ENCODE measurements at places on chromosomes 3 and 15. TPM values are rescaled to one million over a fixed set of nuclear protein-coding genes. Genes with fewer than 3 reads are reported as not detected.

Gene ALDH1A3
- total RNA-seq: 19.8 TPM

Gene RAB5A
- total RNA-seq: 34.1 TPM

Gene TM4SF1
- 118 TPM for total RNA-seq

Gene AMT
- 12.5 TPM for total RNA-seq

Gene CRYBG3
- total RNA-seq: 17.4 TPM

Gene DZIP3
- total RNA-seq: 8.8 TPM

Gene ADGRG7
- total RNA-seq: 0.21 TPM

Gene GMNC
- total RNA-seq: 0.88 TPM

Gene AADACL2
- not detected for total RNA-seq

Gene DNAH1
- total RNA-seq: 5.9 TPM

Gene CFAP44
- total RNA-seq: 11.0 TPM

Gene SGO1
- not detected for total RNA-seq

Gene SERPINI2
- total RNA-seq: not detected

Gene CACNA2D3
- 0.83 TPM for total RNA-seq

Gene PRSS50
- 0.21 TPM for total RNA-seq

Gene CMTM6
- total RNA-seq: 12.8 TPM

Gene EFHB
- total RNA-seq: under 0.01 TPM

Gene TAGLN3
- total RNA-seq: 0.48 TPM

Gene EAF2
- 0.88 TPM for total RNA-seq

Gene P2RY12
- total RNA-seq: not detected

Gene CEMIP
- total RNA-seq: under 0.01 TPM

Gene FANCD2OS
- not detected for total RNA-seq

Gene GALNT15
- total RNA-seq: 71.5 TPM

Gene SYNPR
- not detected for total RNA-seq

- DNase-seq: no peak
These were observed 500.6 kb upstream of the GOLIM4 start for GRCh38 chr3:168596175-168596823.

DNA sequence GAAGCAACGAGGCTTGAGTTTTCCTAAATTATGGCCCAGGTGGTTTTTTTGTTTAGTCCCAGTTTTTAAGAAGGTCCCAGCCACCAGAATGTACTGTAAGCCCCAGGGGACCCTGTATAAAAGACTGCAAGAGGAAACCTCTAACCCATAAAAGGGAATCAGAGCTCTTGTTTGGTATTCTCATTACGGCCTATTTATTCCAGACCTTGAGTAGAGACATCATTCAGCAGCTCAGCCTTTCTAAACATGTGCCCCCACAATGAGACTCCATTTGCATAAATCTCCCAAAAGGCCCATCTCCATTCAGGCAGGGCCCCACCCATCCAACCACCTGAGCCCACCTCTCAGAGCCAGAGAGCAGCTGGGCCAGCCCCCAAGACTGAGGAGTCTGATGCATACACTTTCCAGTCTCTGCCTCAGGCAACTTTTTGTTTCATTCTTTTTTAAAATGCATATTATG lies 25.7 kb downstream of the ZDHHC3 start:
- no peak for DNase-seq

GRCh38 chr3:188786424-188786823 lies 385.3 kb upstream of the TPRG1 start:
- no peak for DNase-seq

- no peak for DNase-seq
These were observed 2.5 kb upstream of the ANKRD28 start for GRCh38 chr3:15800327-15800726.

DNA sequence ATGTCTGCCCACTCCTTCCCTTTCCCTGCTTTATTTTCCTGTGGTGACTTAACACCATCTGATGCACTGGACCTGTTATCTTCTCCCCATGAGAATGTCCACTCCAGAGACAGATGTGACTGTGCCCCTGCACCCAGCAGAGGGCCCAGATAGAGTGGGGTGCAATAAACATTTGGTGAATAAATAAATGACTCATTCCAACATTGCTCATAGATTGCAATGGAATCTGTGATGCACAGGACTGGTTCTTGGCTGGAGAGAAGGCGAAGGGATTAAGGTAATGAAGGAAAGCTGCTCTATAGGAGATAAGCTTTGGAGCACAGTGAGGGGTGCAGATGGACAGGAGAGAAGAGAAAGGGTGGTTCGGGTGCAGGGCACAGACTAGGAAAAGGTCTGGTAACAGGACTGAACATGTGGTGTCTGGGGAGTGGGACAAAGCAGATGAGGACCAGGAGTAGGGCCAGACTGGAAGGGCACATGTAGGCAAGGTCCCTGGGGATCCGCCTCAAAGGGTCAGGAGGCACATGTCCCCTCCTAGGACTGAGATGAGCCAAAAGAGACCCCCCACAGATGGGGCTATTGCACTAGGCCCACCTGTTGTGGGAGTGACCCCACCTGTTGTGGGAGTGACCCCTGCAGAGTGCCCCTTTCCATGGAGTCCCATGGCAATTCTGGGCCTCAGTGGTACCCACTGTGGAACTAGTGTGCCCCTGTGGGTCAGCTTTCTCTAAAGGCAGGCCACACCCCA lies 17.5 kb upstream of the POC1A start:
- DNase-seq: no peak

DNA sequence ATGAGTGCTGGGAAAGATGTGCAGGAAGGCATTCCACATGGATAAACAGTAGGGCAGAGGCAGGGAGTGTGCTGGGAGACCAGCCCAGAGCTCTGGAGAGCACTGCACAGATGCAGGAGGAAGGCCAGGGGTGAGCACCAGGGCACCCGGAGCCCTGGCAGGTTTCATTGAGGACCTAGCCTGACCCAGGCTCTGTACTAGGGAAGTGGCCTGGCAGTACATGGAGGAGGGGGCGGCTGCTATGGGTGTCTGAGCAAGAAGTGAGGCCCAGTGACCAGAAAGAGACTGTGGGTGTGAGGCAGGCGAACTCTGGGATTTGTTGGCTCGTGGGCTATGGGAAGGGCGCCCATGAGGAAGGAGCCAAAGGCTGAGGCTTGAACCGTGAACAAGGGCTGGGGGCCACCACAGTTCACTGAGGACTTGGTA lies 139.1 kb downstream of the DNAJB8 start:
- DNase-seq: no peak

DNA sequence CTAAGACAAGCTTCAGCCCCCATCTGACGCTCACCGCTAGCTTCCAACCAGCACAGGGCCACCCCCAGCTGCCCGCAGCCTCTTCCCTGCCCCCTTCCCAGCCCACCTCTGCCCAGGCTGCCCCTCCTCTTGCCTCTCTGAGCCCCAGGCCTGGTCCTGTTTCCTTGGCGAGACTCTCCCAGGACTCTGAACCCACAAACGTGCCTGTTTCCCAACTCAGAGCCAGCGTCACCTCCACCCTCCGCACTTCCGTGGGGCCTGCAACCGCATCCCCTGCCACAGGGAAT lies 35.0 kb downstream of the ZXDC start:
- no peak for DNase-seq

GRCh38 chr3:28912120-28912885 lies 368.6 kb upstream of the RBMS3 start:
- DNase-seq: no peak

- DNase-seq: no peak
These were observed 26.6 kb upstream of the PLAAT1 start for GRCh38 chr3:193214445-193214844.

- DNase-seq: no peak
These were observed 17.9 kb upstream of the UACA start for GRCh38 chr15:70781236-70781635.

GRCh38 chr15:62173215-62173614 lies 8.1 kb upstream of the C2CD4B start:
- peak; percentile 66 for DNase-seq

- no peak for DNase-seq
These were observed 2.5 kb downstream of the MPI start for GRCh38 chr15:74892313-74892712.

- peak; percentile 35 for DNase-seq
These were observed 736 bp downstream of the ARHGEF26 start for GRCh38 chr3:154121701-154122551.

GRCh38 chr3:194787072-194787471 lies 101.4 kb downstream of the FAM43A start:
- no peak for DNase-seq

GRCh38 chr3:126959136-126959920 lies 23.6 kb upstream of the PLXNA1 start:
- DNase-seq: no peak

GRCh38 chr15:42858540-42858939 lies 62.0 kb downstream of the TTBK2 start:
- DNase-seq: no peak

DNA sequence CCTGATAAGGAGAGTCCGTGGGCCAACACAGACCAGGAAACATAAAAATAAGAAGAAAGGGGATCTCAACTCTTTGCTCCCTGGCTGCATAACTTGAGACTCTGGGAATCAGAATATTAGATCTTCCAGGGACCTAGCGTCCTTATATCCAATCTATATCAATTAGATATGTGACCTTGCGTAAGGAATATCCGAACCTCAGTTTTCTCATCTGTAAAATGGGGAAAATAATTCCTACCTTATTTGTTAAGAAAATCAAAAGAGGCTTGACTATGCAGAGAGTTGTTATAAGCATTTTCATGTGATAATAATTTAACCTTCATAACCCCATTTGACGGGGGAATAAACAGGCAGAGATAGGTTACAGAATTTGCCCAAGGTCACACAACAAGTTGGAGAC lies 7.1 kb upstream of the LIPC start:
- no peak for DNase-seq

DNA sequence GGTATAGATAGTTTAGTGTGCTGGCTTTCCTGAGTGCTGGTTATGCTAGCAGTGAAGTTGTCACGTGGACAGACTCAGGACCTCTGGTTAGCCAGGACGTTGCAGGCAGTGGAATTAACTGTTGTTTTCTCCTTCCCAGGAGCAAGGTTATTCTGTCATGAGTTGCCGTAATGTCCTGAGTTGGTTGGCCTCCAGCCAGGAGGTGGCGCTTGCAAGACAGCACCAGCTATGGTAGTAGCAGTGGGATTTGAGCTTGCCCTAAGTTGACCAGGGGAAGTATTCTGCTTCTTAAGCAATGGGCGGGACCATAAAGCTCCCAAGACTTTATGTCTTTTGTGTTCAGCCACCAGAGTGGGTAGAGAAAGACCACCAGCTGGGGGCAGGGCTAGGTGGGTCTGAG lies 240.7 kb upstream of the DNAJC19 start:
- no peak for DNase-seq

DNA sequence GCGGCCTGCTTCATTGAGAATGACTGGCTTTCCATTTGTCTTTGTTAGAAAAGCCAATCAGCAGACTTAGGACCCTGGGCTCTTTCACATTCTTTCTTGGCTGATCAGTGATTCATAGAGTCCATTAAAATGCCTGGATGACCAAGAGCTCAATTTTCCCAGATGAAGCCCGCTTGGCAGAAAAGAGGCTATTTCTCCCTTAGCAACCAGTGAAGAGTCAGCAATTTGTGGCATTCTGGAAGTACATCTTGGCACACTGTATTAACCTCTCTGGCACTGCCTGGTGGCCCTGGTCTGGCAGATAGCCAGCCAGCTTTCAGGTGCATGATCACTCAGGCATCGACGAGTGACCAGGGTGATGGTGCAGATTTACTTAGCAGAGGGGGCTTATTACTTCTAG lies 145.7 kb upstream of the PLAAT1 start:
- no peak for DNase-seq

- DNase-seq: no peak
These were observed 94.9 kb downstream of the ST6GAL1 start for GRCh38 chr3:187025254-187025655.

DNA sequence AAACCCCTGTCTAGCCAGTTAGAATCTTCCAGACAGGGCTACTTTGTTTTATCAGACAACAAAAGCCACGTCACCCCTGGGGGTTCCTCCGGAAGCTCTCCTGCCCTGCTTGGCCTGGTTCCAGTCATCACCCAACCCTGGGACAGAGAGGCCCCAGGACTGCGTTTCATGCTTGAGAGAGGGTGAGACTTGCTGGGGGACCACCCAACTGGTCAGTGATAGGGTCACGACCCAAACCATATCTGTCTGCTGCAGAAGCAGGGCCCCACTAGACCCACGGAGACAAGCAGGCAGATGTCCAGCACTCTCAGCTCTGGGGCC lies 1.2 kb downstream of the NT5DC2 start:
- DNase-seq: peak; percentile 50

- no peak for DNase-seq
These were observed 182.6 kb downstream of the PDZRN3 start for GRCh38 chr3:73442152-73442551.

DNA sequence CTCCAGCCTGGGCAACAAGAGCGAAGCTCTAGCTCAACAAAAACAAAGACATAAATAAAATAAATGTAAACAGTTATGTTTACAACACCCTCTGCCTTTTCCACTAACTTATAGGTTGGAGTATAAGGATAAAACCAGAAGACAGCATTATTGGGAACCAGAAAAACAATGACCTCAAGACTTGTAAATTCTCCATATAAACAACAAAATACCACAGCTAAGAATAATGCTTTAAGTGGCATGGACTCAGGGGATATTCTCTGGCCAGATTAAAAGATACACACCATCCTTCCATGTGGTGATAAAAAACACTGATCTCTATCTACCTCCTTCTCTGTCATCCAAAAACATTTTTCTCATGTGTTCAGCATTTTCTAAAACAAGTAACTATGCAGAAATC lies 500.6 kb downstream of the MAGI1 start:
- DNase-seq: no peak

GRCh38 chr3:72756900-72757299 lies 91.3 kb downstream of the SHQ1 start:
- DNase-seq: no peak

DNA sequence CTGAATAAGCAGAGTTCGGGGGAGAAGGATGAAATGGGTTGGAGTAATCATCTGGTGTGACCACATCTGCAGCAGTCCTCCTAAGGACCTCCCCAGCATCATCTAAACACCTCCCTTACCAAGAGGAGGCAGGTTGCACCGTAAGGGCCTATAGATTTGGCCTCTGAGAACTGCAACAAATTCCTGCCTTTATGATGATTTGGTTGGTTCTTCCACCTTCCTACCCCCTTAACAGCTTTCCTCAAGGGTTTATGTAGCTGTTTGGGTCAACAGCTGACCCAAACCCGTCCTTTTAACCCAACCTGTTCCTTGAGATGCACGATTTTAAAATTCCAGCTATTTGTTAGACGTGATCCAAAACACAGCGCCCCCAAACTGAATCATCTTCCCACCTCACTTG lies 58.2 kb downstream of the AAGAB start:
- DNase-seq: no peak

DNA sequence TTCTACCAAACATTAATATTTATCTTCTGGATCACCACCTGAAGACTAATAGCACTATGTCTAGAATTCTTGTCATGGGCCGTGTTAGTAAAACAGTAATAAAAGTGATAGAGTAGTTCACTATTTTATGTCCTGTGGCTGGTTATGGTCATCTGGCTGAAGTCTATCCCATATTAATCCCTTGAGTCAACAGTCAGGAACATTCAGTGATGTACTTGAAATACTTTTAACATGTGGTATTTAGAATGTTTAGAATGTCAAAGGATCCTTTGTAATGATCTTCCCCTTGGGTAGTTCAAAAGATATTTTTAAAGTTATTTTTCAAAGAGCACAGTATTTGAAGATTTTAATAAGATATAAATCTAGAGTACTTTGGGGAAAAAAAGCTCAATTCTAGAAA lies 117.0 kb downstream of the MBNL1 start:
- no peak for DNase-seq

- no peak for DNase-seq
These were observed 279.0 kb downstream of the RBMS3 start for GRCh38 chr3:29559741-29560465.

- DNase-seq: no peak
These were observed 10.3 kb downstream of the CAV3 start for GRCh38 chr3:8743911-8744310.

- no peak for DNase-seq
These were observed 5.4 kb upstream of the ZCWPW2 start for GRCh38 chr3:28343144-28343543.
